Stimulated activated CD4-positive, alpha-beta T cell treated with anti-CD3 and anti-CD28 coated beads, Interleukin-12 subunit alpha, Interleukin-12 subunit beta, amount 100 ng/mL, for 24 hours (primary cell): ENCODE measurements at places on chromosomes 7 and 10.

GRCh38 chr7:118858651-118859149 is 634.2 kb downstream of the ANKRD7 start:
- DNase-seq = no peak

DNA sequence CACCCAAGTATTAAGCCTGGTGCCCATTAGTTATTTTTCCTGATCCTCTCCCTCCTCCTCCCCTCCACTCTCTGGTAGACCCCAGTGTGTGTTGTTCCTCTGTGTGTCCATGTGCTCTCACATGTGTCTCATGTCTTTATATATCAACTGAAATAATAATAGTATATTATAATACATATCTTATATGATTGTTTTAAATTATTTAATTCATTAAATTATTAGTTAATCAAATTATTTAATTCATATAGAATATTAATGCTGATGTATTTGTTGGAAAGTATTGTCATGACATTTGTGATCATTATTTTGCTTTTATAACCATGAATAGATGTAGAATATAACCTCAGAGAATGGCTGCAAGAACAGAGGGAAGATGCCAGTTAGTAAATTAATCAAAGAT is 647.5 kb downstream of the SORCS3 start:
- DNase-seq = no peak

DNA sequence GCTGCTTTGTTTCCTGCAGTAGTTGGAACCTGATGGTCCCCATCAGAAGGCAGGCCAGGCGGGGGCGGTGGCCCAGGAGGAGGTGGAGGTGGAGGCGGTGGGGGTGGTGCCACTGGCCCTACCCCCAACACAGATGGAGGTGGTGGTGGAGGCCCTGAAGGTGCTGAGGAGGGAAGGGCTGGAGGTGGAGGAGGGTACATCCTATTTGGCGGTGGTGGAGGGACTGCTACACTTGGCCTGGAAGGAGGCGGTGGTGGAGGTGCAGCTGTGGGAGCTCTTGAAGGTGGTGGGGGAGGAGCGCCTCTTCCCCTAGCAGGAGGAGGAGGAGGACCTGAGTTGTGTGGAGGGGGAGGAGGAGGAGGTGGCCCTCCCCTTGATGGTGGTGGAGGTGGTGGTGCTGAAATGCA is 36.8 kb downstream of the LMOD2 start:
- DNase-seq = no peak

GRCh38 chr7:149877890-149878522 is 4.2 kb downstream of the ATP6V0E2 start:
- no peak for DNase-seq

GRCh38 chr7:101468546-101469275 is 106.0 kb downstream of the COL26A1 start:
- no peak for DNase-seq

GRCh38 chr7:67716729-67717128 is 720.1 kb downstream of the TYW1 start:
- DNase-seq = no peak

DNA sequence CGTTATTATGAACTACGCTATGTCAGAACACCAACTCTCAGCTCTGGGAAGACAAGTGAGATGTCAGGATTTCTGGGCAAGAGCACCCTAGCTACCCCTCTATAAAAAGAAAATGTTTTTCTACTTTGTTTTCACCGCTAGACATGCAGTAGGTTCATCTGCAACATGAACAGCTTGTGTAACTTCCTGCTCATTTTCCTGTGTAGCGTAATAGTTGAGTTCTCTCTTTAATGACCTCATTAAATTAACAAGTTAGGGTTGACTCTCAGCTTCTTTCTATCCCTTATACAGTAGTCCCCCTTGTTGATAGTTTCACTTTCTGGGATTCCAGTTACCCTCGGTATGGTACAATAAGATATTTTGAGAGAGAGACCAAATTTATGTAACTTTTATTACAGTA is 329.4 kb upstream of the ZNF32 start:
- no peak for DNase-seq

- no peak for DNase-seq
Observed at GRCh38 chr7:127928852-127929251, 102.4 kb downstream of the LRRC4 start.

GRCh38 chr7:46672861-46673260 is 751.8 kb upstream of the IGFBP3 start:
- no peak for DNase-seq

GRCh38 chr10:116201011-116201410 is 72.0 kb downstream of the GFRA1 start:
- no peak for DNase-seq

DNA sequence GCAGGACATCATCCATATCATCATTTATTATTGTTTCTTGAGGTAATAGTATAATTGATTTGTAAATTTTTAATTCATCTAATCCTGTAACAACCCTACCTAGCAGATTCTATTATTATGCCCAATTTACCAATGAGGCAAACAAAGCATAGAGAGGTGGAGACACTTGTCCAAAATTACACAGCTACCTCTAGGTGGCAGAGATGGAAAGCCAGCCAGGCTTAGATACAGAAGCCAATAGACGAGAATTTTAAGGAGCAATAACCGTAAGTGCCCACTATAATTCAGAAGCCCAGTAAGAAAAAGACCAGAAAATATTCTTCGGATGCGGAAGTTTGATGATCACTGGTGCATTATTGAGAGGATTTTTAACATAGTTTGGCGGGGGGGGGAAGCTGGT is 54.0 kb downstream of the ANK3 start:
- no peak for DNase-seq

- no peak for DNase-seq
Observed at GRCh38 chr7:111030336-111030735, 60.6 kb upstream of the LRRN3 start.

- DNase-seq = no peak
Observed at GRCh38 chr7:133705596-133705995, 421.5 kb upstream of the LRGUK start.

GRCh38 chr7:69430384-69431021 is 167.8 kb upstream of the AUTS2 start:
- DNase-seq = no peak

- no peak for DNase-seq
Observed at GRCh38 chr7:102284399-102284798, 2.3 kb upstream of the SH2B2 start.

GRCh38 chr10:95353123-95353522 is 62.3 kb upstream of the PDLIM1 start:
- no peak for DNase-seq

- no peak for DNase-seq
Observed at GRCh38 chr7:98203261-98203963, 7.8 kb upstream of the BHLHA15 start.

DNA sequence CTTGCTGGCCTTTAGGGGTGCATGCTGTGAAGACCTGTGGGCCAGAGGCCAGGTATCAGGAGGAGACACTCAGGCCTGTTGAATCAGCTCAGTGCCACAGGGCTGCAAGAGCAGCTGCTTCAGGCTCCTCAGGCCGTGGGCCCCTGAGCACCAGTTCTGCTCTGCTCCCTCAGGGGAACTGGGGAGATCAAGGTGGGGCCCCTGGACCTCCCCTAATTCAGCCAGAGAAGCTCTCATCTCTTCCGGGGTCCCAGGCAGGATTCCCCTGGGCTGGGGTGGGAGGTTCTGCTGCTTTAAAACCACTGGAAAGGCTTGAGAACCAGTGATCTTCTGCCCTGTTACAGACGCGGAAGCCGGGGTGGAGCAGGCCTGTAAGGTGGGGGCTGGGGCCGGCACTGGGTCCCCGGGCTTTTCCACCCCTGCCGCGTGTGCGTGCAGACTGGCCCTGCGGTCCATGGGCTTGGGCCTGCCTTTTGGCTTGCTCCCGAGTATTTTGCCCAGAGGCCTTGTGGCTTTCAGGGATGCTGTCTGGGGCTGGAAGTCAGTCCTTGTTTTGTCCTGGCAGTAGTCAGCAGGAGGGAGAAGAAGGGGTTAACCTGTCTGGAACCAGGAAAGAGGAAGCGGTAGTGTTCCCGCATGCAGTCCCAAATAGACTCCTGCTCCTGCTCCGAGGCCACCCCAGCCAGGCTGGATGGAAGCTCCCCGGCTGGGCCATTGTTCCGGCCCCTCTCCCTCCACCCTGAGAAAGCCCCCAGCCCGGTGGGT is 74.3 kb downstream of the LHPP start:
- no peak for DNase-seq

- no peak for DNase-seq
Observed at GRCh38 chr10:130018265-130018664, 54.2 kb upstream of the EBF3 start.

GRCh38 chr7:101729241-101729883 is 88.1 kb upstream of the CUX1 start:
- no peak for DNase-seq

- peak; percentile 59 for DNase-seq
Observed at GRCh38 chr10:104328896-104329710, 9.2 kb downstream of the ITPRIP start.

- DNase-seq = no peak
Observed at GRCh38 chr7:155594961-155595366, 48.6 kb upstream of the CNPY1 start.

DNA sequence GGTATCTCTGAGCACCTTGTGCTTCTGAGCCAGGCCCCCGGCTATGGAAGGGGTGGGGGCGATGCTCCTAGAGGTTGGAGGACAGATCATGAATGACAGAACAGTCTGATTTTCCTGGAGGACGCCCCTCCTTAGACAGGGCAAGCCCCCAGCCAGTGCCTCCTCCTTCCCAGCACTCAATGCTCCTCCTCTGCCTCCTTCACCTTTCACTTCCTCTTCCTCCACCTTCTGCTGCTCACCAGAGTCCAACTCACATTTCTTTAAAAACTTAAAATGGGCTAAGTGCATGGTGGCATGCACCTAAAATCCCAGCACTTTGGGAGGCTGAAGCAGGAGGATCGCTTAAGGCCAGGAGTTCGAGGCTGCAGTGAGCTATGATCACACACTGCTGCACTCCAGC is 71.1 kb upstream of the CUX1 start:
- DNase-seq = no peak

- peak; percentile 72 for DNase-seq
Observed at GRCh38 chr7:149261829-149262617, at the start of gene ZNF783. ZNF783 (plus strand) TSS chr7:149262196; CDS start chr7:149262334, 138 bp downstream.

GRCh38 chr7:77281780-77282478 is 82.3 kb upstream of the FGL2 start:
- no peak for DNase-seq

DNA sequence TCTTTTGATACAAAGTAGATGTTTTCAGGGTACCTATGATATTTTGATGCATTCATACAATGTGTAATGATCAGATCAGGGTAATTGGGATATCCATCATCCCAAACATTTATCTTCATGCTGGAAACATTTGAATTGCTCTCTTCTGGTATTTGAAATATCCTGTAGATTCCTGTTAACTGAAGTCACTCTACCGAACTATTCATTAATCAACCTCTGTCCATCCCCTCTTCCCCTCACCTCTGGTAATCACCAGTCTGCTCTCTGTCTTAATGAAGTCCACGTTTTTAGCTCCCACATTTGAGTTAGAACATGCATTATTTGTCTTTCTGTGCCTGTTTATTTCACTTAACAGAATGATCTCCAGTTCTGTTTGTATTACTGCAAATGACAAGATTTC is 11.3 kb downstream of the MTG1 start:
- DNase-seq = no peak

DNA sequence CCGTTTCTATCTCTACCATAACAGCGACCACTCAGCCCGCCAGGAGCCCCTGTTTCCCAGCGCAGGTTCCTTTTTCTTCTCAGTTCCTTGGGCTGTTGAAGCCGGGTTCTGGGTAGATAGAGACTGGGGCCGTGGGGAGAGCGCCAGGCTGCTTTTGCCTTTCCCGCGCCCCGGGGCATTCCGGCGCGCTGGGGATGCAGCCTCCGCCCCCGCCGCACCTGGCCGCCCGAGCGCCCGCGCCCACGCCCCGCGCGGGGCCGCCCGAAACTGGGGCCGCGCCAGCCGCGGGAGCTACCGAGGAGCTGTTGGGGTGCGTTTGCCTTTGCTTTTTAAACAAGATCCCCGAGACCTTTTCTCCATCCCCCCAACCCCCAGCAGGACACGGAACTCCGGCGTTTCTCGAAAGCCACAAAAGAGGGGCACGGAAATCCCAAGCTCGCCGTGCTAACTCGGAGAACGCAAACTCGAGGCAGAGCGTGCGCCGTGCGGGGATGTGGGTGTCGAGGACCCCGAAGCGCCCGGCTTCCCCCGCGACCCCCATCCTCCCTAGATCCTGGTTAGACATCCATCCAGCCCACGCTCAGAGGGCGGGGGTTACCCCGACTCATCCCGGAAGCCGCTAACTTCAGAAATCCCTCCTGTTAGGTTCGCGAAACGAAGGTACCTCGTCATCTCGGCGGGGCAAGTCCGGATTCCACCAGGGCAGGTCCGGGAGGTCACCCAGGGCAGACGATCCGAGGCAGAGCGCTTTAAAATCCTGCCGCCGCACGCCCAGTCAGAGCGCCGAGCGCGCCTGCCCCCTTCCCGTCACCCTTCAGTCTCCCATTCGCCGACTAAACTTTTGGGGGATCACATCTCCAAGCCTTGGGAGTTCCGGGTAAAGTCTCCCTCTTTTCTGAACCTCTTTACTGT is 1.0 kb downstream of the GRM8 start:
- peak; percentile 14 for DNase-seq

GRCh38 chr10:126950401-126951105 is 45.3 kb downstream of the DOCK1 start:
- DNase-seq = no peak

- no peak for DNase-seq
Observed at GRCh38 chr7:78690174-78690573, 763.3 kb downstream of the MAGI2 start.

DNA sequence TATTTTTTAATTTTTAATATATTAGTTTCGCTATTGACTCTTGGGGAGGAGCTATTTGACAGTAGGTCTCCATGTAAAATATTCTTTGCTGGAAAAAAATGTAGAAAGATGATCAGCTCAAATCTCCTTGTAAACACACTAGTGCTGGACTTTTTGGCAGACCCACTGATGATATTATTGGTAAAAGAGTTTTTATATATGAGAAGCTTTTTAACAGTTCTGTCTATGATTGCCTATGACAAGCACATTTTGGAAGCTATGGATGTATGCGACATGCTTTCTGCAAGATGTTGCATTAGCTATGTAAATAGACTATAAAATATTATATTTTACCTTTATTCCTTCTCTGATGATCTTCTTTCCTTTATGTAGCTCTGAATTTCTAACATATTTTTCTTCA is 928.5 kb downstream of the DNAJB9 start:
- DNase-seq = no peak

GRCh38 chr10:4512671-4513240 is 313.3 kb upstream of the AKR1E2 start:
- no peak for DNase-seq

- DNase-seq = no peak
Observed at GRCh38 chr7:33509206-33509605, 379.8 kb downstream of the BBS9 start.

DNA sequence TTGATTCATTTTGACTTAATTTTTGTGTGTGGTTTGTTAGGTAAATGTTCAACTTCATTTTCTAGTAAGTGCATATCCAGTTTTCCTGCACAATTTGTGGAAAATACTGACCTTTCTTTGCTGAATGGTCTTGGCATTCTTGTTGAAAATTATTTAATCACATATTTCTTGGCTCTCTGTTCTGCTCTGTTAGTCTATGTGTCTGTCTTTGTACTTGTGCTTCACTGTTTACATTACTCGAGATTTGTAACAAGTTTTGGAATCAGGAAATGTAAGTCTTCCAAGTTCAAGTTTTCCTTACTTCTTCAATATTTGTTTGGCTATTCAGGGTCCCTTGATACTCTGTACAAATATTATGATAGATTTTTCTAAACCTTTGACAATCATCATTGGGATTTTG is 838.2 kb upstream of the POM121L12 start:
- DNase-seq = no peak
